ENCODE measurements at places on chromosomes 1 and 21.

GRCh38 chr1:30988045-30988444, 77.5 kb downstream of the PUM1 start:
- no peak for DNase-seq

- DNase-seq, result peak; percentile 59
Measured at GRCh38 chr1:236907205-236907604, 97.0 kb downstream of the MT1HL1 start.

DNA sequence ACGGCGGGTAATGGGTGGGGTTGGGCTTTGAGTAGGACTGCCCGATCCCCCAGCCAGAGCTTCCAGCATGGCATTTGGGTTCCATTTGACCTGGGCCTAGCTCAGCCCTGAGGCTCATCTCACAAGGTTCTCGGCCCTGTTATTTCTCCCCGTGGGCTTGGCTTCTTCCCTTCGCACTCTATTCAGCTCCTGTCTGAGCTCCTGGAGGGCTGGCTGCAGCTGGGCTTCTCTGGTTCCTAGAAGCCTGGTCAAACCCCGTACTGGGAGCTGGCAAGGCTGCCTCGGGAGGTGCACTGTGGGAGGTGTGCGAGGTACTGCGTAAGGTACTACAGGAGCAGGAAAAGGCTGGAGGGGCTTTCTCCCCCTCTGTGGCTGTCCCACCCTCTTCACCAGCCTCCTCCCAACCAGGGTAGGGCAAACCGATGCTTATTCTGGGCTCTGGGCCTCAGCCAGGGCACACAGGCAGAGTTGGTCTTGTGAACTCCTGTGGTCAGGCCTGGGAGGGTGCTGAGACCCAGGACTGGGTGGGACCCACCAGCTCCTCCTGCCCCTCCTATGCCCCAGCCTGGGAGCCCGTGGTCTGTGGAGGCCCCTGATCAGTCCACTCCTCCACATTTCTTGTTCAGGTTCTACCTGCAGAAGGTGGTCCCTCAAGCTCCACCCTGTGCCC, 814 bp downstream of the A3GALT2 start:
- no peak for DNase-seq

DNA sequence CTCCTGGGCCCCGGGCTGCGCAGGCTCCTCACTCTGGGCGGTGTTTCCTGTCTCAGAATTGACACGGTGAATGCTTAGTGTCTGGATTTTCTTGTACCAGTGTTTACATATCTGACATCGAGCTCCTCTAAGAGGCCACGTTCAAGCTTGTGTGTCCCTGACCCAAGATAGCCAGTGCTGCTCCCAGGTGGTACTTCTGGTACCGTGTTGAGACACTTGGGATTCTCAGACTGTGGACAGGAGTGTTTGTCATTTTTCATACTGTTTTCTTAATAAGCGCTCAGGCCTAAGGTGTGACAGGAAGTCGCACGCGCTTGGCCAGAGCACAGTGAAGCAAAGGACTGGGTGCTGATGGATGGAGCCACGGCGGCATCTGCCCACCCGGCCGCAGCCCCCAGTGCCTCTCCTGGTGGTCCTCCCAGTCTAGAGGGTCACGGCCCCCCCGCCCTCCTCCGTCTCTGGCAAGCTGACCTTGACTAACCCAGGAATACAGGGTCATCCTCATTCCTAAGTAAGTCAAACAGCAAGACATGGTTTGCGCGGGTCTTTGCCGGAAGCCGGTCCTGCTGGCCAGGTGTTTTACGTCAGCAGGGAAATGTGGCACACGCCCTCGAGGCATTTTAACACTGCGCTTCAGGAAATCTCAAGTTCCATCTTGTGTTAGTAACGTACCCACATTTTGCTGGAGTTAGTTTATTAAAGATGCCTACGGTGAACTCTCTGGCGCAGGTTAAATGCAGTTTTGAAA, 8.0 kb downstream of the PEX10 start:
- DNase-seq, result no peak

GRCh38 chr1:69706473-69706872, 138.8 kb downstream of the LRRC7 start:
- no peak for DNase-seq

GRCh38 chr1:200426196-200426595, 16.4 kb upstream of the ZNF281 start:
- no peak for DNase-seq

- no peak for DNase-seq
Measured at GRCh38 chr21:36369064-36369685, 16.0 kb upstream of the CHAF1B start.

DNA sequence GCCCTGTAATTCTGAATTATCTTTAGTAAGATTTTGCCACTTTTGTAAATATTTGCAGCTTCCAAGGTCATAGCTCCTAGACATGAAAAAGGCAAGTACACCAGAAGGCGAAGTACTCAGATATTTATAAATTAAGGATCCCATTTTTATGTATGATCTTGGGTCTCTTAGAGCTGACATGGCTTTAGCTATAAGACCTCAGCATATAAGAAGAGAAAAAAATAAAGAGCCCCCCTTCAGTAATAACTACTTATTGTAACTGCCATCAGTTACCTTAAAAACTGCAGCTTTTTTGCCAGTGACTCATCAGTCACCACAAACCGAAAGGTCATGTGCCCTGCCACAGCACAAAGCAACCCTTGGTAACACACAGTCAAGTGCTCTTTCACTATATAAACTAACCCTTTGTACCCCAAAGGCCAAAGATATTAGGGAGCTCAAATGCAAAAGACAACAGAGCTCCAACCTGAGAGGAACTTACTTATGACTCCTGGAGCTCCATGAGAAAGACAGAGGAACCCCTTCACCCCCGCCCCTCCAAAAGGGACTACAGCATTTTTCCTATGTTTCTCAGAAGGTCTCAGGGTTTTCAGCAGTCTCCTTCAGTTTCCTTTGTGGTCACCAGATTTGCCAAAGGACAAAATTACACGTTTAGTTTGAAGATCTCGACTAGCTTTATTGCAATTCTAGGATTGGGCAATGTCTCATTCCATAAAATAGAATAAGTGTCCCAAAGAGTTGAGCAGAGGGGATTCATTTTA, 219.8 kb upstream of the DUSP10 start:
- no peak for DNase-seq

GRCh38 chr21:20551939-20552338, 446.3 kb upstream of the NCAM2 start:
- DNase-seq, result no peak

DNA sequence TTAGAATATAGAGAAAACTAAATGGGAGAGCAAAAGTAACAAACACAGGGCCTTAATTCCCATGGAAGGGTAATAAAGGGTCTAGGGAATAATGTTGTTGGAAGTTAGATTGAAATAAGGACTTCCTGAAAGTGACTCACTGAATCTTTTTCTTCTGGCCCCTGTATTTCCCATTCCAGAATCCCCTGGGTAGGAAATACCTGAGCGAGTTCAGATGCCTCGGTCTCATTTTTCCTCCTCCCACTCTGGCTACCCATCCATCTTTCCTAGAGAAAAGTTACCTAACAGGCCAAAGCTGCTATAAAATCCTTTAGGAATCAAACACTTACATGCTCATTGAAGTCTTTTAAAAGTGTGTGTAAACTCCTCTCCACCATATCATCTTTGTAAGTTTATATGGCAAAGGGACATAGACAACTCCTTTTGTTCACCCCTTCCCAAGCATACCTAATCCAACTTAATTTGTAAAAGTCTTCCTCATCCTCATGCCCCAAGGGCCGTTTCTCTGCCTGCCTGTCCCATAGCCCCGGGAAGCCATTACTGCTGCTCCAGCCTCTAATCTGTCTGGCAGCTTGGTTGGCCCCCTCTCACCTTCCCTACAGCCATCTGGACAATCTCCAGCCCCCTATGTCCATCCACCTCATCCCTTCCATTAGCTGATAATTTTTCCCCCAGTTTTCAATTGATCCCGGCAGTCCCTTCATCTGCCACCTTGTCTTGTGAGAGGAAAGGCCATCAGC, 3.3 kb upstream of the MEF2D start:
- DNase-seq, result no peak

DNA sequence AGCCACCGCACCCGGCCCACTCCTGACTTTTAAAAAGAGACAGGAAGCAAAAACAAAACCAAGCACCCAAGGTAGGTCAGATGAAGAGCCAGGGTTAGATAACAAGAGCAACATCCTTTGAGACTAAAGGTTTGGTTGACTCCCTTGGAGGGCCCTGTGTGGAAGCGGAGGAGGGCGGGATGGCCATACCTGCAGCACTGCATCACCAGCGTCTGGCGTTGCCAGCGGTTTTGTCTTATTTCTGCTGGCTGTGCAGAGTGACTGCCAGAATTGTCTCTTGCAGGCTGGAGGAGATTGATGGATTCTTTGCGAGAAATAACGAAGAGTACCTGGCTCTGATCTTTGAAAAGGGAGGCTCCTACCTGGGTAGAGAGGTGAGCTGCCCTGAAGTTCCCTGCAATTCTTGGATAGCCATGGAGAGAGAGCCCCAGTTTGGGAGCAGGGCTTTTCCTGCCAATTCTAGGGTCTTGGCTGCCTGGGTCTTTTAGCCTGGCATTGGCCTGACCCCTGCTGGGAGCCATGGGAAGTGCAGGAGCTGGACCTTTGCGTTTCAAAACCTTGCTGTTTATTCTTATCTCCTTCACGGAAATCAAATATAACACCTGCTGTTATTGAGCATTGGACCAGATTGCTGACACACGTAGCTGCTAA, 24.0 kb downstream of the QSOX1 start:
- DNase-seq, result peak; percentile 89

DNA sequence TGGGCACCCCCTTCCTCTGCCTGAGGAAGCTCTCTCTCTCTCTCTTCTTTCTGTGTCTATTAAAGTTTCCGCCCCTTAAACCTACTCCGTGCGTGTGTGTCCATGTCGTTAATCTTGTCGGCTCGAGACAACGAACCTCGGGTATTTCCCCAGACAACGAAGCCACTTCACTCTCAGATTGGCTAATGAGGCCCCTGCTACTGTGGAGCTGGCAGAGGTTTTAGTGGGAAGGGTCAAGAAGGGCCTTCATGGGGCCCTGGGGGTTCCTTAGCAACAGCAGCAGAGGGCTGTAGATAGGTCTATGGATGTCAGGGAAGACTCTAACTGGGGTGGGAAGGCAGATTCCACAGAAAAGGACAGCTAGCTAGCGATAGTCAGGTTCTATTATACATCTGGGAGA, 239.8 kb upstream of the RAB4A start:
- DNase-seq, result no peak

DNA sequence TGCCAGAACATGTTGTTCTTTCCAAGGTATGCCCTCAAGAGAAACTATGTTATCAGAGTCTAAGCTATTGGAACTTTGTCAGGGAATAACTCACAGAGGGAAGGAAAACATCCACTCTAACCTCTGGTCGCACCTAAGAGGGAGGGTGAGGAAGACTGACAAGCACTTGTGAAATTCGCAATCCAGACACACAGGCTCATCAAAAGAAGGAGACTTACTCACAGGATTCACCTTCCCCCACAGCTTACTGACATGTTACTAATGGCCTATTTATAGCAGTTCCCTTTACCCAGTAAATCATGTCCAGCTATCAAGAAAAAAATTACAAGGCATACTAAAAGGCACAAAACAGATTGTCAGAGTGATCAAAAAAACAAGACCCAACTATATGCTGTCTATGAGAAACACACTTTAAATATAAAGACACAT, 36.9 kb downstream of the WDR64 start:
- no peak for DNase-seq

- no peak for DNase-seq
Measured at GRCh38 chr21:32520875-32521735, 64.2 kb downstream of the TCP10L start.

- peak; percentile 64 for DNase-seq
Measured at GRCh38 chr21:15065392-15066122, 757 bp upstream of the NRIP1 start.

GRCh38 chr1:30636621-30637020, 86.8 kb downstream of the MATN1 start:
- DNase-seq, result no peak

- no peak for DNase-seq
Measured at GRCh38 chr1:210541680-210542358, 213.1 kb downstream of the HHAT start.

DNA sequence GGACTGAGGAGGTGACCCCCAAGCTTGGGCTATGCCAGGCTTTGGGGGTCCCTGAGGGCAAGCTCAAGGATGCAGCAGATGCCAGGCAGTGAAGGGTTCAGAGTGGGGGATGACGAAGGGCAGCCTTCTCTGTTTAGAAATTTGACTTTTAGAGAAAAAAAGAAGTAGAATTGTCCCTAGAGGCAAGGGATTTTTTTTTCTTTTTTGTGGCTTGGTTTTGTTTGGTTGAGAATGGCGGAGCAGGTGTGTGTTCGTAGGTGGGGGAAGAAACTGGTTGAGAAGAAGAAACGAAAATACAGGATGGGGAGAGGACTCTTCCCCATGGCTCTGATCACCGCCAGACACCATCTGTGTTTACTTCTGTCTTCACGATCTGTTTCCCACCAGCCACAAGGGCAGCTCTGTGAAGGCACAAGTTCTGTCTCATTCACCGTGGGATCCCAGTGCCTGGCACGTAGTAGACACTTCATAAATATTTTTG, 8.2 kb downstream of the PLA2G5 start:
- no peak for DNase-seq

DNA sequence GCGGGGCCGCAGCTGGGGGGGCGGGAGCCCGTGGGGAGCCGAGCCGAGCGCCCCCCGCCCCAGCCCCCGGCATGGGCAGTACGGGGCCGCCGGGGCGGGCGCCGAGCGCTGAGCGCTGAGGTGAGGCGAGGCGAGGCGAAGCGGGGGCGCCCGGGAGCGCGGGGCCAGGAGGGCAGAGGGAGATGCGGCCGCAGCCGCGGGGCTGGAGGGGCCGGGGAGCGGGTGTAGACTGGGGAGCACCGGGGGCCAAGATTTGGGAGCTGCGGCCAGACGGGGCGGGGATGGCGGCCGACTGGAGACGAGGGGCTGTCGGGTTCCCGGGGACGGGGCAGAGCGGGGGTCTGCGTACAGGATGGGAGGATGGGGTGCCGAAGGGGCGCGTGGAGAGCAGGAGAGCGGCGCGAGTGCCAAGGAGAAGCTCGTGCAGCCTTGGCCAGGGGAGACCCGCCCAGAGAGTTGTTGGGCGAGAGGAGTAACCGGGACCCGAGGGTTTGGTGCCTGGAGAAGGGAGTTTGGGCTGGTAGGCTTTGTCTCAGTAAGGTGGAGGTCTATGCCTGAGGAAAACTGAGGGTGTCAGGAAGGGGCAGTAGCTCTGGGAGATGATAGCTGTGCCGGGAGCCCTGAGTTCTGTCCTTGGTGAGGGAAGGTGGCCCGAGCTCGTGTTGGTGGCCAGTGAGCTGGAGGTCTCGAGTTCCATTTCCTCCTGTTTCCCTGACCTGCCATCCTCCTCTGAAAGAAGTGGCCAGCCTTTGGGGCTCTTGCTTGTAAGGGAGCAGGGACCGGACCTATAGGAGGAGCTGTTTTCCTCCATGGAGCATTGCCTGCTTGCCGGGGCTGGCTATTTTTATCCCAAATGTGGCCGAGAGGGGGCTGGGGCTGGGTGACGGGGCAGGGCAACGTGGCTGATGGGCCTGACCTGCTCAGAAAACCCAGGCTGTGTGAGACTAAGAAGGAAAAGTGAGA, 539 bp downstream of the ATP8B2 start:
- DNase-seq, result peak; percentile 86

All from D341Med (cell line).